ENCODE measurements at places on chromosomes 3 and 15. TPM values are rescaled to one million over a fixed set of nuclear protein-coding genes. Genes with fewer than 3 reads are reported as not detected.

The IQCF6 gene
- not detected for polyA plus RNA-seq

The ENTPD3 gene
- not detected for polyA plus RNA-seq

The EIF2A gene
- polyA plus RNA-seq: 50.8 TPM

The GRAMD1C gene
- 0.39 TPM for polyA plus RNA-seq

The XCR1 gene
- not detected for polyA plus RNA-seq

The DNAJC17 gene
- 31.3 TPM for polyA plus RNA-seq

The RLBP1 gene
- polyA plus RNA-seq: not detected

The SCN10A gene
- not detected for polyA plus RNA-seq

The MITF gene
- polyA plus RNA-seq: not detected
